ENCODE measurements at places on chromosomes 11 and 22.
A peak's percentile ranks its signal among the peaks of the same experiment; 100 is the strongest.

DNA sequence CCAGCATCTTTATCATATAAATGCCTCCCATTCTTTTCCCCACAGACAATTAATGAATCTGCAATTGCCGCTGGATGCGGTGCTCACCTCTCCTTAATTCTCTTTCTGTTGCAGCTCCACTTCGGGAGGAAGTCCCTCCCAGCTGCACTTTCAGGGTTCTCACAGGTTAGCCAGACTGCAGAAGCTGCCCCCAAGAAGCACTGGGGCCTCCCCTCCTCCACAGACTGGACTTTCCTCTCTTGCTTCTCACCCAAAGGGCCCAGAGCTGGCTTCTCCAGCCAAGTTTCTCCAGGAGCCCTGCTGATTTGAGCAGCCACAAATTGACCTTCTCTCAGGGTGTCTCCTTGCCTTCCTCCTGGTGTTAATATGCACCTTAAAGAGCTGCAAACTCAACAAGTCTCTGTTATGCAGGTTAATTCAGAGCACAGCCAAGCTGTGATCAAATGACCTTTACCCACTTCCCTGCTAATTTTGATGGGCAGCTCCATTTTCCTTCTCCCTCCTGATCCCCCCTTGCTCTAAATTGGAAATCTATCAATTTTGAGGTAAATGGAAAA, 298.9 kb downstream of the BUD13 start:
- no peak for DNase-seq

DNA sequence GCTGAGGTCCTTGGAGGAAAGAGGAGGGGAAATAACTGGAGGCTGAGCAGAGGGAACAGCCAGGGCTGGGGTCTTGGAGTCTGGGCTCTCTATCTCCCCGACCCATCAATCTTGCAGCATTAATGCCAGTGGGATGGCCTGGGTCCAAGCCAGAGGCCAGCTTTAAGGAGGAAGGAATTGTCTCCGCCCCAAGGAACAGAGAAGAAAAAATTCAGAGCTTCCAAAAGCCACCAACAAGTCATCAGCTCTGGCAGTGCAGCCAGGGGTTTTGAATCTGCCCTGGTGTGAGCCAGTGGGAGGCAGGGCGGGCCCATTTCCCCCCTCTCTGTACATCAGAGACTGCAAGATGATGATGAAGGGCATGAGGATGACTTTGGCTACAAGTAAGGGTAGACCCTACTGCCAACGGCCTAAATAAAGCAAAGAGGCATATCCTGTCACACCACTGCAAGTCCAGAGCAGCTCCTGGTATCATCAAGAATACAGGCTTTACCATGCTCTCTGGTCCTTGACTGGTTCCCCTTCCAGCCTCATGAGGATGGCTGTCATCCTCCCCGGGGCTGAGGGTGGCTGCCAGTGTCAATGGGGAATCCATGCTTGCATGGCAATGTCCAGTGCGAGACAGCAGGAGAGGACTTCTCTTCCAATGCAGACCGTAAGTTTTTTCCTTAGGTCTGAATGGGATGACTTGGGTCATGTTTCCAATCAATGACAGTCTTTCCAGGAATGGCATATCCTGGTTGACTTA, 34.4 kb downstream of the LRRC32 start:
- no peak for DNase-seq

DNA sequence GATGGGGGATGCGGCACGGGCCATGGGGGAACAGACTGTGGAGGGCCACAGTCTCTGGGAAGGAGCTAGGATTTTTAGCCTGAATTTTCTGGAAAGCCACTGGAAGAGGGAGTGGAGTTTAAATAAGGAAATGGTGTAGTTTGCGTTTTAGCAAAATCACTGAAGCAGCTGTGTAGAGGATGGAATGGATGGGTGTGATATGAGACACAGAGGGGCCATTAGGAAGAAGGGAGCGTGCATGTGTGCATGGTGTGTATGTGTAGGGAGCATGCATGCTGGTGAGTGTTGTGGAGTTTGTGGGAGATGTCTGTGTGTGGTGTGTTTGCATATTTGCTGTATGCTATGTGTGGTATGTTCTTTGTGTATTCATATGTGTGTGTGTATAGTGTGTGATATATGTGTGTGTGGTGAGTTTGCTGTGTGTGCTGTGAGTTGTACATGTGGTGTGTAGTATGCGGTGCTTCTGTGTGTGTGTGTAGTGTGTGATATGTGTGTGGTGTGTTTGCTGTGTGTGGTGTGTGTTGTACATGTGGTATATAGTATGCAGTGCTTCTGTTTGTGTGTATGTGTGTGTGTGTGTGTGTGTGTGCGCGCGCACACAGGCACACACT, 67.6 kb downstream of the FBXO7 start:
- DNase-seq, result no peak

- DNase-seq, result no peak
These were observed 8.2 kb downstream of the ALX4 start for GRCh38 chr11:44301564-44302271.

GRCh38 chr11:97398246-97398645, 1008.4 kb downstream of the JRKL start:
- no peak for DNase-seq

DNA sequence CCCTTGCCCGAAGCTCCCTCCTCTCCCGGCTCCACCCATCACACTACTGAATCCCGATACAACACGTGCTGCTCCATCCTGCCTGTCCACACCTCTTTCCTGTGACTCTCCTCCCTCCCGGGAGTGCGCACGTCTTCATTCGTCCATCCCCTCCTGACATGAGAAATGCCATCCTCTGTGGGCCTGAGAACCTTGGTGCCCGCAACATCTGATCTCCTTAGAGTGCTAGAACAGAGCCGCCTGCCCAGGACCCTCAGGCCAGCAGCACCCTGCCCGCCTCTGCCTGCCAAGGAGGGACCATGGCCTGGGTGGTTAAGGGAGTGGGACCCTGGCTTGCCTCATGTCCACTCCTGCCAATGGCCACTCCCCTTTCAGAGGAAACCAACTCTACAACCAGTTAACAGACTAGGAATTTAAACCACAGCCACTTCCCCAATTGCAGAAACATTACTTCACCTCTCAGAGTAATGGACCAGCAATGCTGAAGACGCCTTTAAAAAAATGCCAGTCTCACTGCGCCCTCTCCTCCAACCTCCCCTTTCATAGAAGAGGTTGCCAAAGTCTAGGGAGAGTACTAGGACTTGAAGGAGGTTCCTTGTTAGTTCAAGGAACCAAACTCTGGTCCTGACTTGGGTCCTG, 466.3 kb downstream of the OPCML start:
- no peak for DNase-seq

DNA sequence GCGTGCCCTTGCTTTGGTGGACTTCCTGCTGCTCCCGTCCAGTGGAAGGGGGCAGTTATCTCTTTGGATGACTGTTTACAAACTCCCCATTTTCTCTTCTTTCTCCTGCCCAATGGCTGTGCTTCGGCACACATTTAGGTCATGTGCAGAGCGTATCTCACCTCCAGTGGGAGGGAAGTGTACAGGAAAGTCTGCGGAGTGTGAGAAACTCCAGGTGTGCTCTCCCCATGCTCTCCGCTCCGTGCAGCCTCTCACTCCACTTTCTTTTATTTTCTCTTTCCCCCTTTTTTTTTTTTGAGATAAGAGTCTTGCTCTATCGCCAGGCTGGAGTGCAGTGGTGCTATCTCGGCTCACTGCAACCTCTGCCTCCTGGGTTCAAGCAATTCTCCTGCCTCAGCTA, 11.9 kb upstream of the TEF start:
- no peak for DNase-seq

DNA sequence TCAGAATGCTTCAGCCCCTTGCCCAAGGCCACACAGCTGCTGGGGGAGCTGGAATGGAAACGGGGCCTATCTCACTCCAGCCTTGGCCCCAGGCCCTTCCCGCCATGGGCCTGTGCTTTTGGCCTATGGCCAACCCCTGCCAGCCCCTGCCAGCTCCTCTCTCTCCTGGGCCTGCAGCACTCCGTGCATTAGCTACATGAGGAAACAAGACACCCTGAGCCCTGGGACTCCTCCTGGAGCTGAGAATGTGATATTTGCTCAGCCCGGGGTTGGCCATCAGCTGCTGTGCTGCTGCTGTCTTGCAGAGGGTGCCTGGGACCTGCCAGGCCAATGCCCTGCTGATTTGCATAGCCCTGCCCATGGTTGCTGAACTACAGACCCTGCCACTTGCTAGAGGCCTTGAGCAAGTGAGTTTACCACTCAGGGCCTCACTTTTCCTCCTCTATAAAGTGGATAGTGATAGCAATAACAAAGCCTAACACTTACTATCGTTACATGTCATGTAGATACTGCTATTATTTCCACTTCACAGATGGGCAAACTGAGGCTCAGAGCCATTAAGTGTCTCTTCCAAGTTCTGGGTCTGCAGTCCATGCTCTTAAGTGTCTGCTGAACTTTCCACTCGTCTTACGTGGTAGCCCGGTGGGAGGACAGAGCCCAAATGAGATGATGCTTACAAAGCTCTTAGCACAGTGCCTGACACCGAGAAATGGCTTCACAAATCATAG, 99.6 kb downstream of the KIAA1671 start:
- no peak for DNase-seq

DNA sequence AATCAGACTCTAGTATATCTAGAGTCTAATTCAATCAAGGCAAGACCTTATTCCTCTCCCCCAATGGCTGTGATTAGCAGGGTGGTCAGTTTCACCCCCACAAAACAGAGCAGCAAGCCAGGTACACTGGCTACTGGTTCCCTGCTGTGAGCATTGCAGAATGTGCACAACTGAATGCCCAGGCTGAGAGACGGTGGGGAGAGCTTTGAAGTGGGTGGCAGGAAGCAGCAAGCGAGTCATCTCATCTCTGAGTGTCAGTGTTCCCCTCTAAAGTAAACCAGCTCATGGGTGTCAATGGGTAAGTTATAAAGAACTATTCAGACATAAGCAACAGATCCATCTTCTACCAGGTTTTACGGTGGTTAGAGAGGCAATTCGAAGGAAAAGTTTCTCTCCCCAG, 37.6 kb downstream of the GAB4 start:
- DNase-seq, result no peak

DNA sequence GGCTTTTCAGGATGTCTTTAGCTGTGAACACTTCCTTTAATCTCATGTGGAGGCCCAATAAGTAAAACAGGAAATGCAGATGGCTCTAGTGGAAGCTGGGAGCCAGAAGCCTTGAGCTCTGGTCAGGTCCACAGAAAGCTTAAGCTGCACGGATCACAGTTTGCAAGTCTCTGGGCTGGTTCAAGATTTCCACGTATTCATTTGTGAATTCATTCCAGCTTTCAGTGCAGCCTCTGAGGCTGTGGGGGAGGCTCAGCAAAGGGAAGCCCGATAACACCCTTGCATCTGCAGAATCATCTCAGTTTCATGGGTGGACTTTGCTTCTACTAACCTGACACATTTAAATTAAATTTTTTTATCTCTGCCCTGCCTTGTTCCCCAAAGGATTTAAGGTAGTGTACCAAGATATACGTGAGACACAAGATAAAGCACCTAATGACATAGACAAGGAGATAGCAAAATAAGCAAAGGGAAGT, 65.6 kb downstream of the ISX start:
- DNase-seq, result no peak

- no peak for DNase-seq
These were observed at the start of gene PLCB3 for GRCh38 chr11:64251016-64251752. PLCB3 (plus strand) TSS chr11:64251530; CDS start chr11:64251650, 120 bp downstream.

GRCh38 chr11:109859045-109859724, 234.0 kb upstream of the ZC3H12C start:
- DNase-seq, result no peak

- DNase-seq, result no peak
These were observed 17.2 kb downstream of the TOB2 start for GRCh38 chr22:41429232-41429950.

- peak; percentile 60 for DNase-seq
These were observed 21.9 kb downstream of the SERPINH1 start for GRCh38 chr11:75583718-75584658.

GRCh38 chr11:75505916-75506692, 19.6 kb downstream of the GDPD5 start:
- DNase-seq, result no peak

DNA sequence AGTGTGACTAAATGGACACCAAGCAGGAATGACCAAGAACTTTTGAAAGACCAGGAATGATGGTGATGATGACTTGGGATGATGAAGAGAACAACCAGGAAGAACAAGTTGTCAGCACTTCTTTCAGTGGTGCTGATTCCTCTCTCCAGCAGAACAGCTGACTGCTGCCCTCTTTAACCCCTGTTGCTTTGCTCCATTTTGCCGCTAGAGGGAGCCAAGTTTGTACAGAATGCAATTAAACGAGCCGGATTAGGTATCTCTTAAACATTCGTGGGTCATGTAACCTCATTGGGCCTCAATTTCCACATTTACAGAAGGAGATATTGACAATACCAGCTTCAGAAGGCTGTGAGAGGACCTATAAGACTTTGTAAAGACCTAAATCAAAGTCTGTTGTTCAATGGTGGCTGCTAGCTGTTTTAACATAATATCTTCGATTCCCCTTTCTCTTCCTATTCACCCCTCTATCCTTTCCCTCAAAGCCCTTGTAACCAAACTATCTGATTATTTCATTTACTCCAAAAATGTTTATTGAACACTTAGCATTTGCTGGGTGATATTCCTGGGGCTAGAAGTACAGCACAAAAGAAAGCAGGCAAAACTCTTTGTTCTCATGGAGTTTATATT, 1.9 kb downstream of the OR4S1 start:
- peak; percentile 1 for DNase-seq

Measured in C1 segment of cervical spinal cord (tissue), 14 donors.